ENCODE measurements at places on chromosomes 3 and 15.

DNA sequence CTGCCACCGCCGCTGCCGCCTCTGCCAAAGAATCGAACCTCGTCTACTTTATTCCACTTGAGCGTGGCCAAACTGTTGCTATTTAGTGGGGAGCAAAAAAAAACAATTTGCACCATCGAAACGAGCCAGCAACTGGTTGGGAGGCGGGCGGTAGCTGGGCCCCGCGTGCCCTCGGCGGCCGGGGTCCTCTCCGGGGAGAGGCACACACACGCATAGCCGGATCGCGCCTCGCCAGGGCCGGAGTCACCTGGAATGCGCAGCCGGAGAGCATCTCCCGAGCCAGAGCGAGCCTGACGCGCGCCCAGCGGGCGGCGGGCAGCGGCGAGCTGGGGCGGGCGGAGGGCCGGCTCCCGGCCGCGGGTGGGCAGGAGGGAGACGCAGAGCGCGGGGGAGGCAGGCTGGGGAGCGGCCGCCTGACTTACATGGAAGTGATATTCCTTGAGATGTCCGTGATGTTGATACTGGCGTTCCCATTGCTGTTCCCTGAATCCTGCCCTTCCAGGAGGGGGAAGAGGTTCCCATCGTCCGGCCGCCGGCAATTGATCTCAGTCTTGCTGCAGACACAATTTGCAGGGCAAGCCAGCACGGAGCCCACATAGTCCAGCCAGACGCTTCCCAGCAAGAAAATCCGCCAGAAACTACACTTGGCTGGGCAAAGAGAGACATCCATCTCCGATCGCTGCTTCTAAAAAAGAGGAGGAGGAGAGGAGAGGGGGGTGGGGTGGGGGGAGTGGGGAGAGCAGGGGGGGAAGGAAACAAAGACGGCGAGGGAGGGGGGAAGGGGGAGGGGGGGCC is 858 bp downstream of the NTRK3 start:
- peak; percentile 43 for DNase-seq

DNA sequence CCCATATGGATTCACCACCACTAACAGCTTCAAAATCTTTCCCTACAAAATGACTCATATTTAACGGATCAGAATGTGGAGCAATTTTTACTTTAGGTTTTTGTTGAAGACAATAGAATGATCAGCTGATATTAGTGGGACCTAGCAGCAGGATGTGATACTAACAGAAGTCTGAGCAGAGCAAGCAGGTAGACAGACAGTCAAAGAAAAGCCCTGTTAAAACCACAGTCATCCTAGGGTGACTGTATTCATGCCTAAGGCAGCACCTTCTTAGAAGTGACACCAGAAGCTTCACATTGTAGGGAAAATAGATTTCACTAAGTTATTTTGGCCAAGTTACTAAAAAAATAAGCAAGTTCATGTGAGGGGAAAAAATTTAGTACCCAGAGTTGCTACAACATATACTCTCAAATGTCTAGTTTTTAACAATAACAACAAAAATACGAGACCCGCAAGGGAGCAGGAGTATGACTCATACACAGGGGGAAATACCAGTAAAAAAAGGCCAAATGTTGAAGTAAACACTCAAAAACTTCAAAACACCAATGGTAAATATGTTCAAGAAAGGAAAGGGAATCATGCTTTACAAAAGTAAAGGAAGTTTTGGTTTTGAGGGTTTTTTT is 590.9 kb downstream of the EPHA3 start:
- no peak for DNase-seq

- DNase-seq: no peak
Observed at GRCh38 chr3:119104031-119104430, 41.9 kb upstream of the TEX55 start.

GRCh38 chr3:121839962-121840361 is 5.0 kb downstream of the EAF2 start:
- no peak for DNase-seq

DNA sequence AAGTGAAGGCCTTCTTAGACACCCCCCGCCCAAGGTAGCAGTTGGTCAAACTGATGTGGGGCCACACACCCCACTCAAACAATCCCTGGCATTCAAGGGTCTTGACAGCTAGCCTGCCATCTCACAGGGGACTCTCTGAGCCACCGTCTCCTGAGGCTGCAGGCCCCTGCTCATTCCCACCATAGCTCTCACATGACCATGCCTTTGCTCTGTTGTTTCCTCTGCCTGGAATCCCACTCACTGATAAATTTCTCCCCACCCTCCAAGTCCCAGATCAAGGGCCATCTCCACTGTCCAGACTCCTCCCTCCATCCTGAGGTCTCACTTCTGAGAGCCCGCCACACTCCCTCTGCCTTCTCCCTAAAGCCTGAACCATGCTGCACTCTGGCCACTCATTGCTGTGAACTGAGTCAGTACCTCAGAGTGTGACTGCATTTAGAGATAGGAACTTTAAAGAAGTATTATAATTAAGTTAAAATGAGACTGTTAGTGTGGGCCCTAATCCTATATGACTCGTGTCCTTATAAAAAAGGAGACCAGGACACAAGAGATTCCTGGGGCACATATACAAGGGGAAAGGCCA is 10.0 kb downstream of the WNT7A start:
- DNase-seq: no peak

DNA sequence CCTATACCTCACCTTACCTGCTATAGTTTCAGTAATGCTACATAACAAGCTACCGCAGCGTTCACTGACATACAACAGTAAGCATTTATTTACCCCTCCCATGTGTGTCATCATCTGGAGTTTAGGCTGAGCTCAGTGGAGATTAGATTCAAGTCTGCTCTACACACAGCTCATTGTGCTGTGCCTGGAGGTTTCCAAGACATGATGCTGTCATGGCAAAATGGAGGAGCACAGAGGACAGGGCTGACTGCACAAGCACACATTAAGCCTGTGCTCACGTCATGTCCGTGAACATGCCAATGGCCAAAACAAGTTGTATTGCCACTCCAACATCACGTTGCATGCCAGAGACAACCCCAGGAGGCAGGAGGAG is 333.8 kb upstream of the TRIM42 start:
- DNase-seq: no peak

GRCh38 chr3:3699816-3700633 is 99.2 kb upstream of the LRRN1 start:
- no peak for DNase-seq
